Bronchial epithelial cell (primary cell): ENCODE measurements at places on chromosomes 6 and 20. TPM values are rescaled to one million over a fixed set of nuclear protein-coding genes. Genes with fewer than 3 reads are reported as not detected.

KPNA5 gene
- 2.2 and 3.2 TPM in 2 replicates for total RNA-seq

USP49 gene
- total RNA-seq: 1.5 and 1.6 TPM in 2 replicates

E2F3 gene
- 1.9 and 2.6 TPM in 2 replicates for total RNA-seq

TAF4 gene
- total RNA-seq: 3.2 and 5.2 TPM in 2 replicates

FRMD1 gene
- not detected in 2 replicates for total RNA-seq

CLVS2 gene
- not detected in 2 replicates for total RNA-seq

HLA-DRB1 gene
- total RNA-seq: 0.13 TPM in 1 of 2 replicates, not detected in the other

SMAP1 gene
- total RNA-seq: 12.4 and 19.2 TPM in 2 replicates

DNA sequence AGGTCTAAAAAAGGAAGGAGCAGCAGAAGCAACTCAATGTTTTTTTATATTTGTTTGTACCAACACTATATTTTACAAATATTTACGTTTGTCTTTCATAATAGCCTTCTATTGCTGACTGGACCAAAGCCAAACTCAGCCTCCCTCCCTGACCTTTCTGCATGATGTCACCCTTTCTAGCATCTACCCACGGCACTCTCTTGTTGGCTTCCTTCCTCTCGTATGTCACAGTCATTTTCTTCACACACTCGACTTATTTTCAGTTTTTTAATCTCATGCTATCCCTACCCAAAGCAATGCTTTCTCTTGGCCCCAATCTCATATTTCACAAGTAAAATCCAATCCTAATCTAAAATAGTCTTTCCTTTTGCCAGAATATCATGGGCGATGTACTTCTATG, 16.3 kb upstream of the FAM8A1 start:
- DNase-seq: peak; percentile 29

DNA sequence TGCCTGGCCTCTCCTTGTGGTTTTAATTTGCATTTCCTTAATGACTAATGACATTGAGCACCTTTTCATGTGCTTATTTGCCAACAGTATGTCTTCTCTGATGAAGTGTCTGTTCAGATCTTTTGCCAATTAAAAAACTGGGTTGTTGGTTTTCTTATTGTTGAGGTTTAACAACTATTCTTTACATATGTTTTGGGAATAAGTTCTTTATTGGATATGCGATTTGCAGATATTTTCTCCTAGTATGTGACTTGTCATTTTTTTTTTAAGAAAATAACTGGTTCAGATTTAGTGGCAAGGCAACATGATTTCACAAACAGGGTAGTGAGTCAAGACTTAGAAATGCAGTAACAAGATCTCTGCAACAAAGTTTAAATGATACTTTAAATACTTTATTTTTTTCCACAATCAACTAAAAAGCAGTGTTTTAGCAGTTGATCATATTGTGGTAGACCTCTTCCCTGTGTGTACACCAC, 67.8 kb downstream of the TIAM2 start:
- DNase-seq: peak; percentile 71

DNA sequence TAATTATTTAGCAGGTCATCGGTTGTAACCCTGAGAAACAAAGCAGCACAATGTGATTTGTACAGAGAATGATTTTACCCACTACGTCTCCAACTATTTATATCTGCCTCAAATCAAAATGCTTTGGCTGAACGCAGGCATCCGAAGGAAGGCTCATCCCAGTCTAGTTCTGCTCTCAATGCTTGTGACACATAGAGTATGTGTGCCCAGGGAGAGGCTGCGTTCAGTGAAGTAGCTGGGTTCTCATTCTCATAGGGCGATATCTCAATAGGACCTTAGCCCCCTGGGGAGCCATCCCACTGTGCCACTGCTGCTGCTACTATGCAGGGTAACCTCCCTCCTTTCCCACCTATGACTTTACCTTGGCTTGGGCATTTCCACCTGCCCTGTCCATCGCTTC, 407 bp downstream of the GABRR2 start:
- DNase-seq: no peak

- no peak for DNase-seq
Measured at GRCh38 chr20:12798286-12798685, 210.5 kb upstream of the SPTLC3 start.

DNA sequence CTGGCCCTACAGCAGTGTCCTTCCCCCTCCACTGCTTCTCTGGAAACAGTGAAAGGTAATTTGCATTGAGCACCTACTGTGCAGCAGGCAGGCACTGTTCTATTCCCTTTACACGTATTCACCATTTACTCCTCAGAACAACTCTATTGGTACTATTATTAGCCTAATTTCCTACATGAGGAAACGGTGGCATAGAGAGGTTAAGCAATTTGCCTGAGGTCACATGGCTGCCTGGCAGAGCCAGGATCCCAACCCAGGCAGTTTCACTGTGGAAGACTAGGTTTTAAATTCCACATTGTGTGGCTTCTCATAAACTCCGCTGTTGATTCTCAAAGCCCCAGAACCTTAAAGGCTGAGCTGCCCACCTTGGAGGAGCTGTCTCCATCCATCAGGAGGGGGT, 72.7 kb downstream of the CLIC5 start:
- no peak for DNase-seq

- no peak for DNase-seq
Measured at GRCh38 chr6:116580198-116580597, 8.9 kb downstream of the RWDD1 start.

GRCh38 chr6:37150314-37150713, 19.6 kb upstream of the PIM1 start:
- no peak for DNase-seq

DNA sequence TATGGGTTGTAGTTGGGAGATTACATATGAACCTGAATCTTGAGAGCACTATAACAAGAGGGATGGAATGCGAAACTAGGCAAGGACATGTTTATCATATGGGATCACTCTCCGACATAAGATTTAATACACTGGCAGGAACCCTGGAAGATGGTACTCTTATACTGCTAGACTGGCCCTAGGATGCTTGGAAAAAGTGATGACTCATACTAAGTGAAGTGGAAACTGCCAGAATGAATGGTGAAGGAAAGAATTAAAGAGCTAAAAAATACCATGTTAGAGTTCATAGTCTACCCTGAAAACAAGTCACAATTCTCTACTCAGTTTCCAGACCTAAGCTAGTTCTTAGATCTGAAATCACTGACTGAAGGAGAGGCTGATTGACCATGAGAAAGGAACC, 45.5 kb upstream of the THEMIS start:
- no peak for DNase-seq

GRCh38 chr6:32818867-32819266, 2.1 kb upstream of the HLA-DOB start:
- DNase-seq: no peak

DNA sequence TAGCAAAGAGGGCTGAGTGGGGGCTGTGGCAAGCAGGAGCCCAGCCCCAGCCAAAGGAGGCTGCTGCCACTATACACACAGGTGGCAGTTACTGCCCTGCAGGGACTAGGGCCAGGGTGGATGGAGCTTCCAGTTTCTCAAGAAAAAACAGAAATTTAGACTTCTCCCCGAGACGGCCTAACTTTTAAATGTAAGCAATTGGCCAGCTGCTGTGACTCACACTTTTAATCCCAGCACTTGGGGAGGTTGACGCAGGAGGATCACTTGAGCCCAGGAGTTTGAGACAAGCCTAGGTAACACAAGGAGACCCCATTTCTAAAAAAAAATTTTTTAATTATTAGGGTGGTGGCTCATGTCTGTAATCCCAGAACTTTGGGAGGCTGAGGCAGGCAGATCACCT, 98.2 kb upstream of the NFATC2 start:
- no peak for DNase-seq

GRCh38 chr6:100574836-100575235, 110.1 kb upstream of the SIM1 start:
- no peak for DNase-seq

GRCh38 chr6:24069526-24069925, 56.5 kb upstream of the NRSN1 start:
- DNase-seq: no peak

- peak; percentile 13 for DNase-seq
Measured at GRCh38 chr6:72857791-72858585, 236.1 kb downstream of the KCNQ5 start.

DNA sequence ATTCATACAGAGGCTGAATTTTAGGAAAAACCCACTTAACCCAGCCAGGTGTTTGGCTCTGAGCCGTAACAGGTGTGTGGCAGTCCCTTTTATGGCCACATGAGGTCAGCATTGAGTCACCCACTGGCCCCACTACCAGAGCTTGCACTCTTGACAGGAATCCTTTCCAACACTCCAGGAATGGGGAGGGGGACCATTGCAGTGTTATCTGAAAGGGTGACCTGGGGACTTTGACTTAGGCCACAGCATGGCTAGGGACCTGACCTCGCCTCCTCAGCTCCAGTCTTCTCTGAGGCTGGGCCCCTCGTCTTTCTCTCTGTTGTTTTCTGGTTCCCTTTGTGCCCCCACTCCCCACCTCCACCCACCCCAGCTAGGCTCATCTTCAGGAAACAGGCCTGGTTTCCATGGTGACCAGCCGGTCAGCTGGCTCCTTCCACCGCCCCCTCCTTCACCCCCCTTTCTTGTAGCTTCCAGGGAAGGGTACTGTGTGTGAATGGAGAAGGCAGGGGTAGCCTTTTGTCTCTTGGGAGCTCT, 2.1 kb upstream of the TMEM151B start:
- peak; percentile 55 for DNase-seq

DNA sequence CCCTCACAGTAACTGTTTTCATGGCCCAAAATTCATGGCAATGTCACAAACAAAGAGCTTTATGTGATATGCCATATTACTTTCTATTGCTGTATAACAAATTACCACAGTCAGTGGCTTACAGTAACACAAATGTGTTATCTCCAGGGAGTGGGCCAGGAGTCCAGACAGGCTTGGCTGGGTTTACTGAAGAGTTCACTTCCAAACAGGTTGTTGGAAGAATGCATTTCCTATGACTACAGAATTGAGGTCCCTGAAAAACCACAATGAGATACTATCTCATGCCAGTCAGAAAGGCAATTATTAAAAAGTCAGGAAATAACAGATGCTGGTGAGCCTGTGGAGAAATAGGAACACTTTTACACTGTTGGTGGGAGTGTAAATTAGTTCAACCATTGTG, 431.9 kb downstream of the PKHD1 start:
- peak; percentile 58 for DNase-seq

- DNase-seq: no peak
Measured at GRCh38 chr20:15913391-15914025, 659.7 kb downstream of the KIF16B start.

DNA sequence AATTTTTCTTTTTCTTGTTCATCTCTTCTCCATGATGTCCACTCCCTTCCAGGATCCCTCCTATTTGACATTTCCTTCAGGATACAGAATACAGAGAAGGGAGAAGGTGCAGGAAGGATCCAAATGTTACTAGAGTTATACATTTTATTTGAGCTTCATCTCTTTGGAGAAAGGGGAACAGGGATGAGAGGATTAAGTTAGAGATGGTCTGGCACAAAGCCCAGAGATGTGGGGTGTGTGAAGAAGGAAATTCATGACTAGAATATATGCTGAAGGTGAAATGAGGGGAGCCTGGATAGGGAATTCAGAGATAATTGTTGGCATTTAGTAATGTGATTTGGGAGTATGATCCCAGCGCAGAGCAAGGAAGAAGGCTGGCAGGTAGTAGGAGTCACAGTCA, 22.5 kb upstream of the SRPK1 start:
- no peak for DNase-seq

GRCh38 chr6:43231053-43231452, 1.8 kb upstream of the DNPH1 start:
- no peak for DNase-seq

- DNase-seq: no peak
Measured at GRCh38 chr20:19889011-19889953, 127.9 kb upstream of the NAA20 start.

DNA sequence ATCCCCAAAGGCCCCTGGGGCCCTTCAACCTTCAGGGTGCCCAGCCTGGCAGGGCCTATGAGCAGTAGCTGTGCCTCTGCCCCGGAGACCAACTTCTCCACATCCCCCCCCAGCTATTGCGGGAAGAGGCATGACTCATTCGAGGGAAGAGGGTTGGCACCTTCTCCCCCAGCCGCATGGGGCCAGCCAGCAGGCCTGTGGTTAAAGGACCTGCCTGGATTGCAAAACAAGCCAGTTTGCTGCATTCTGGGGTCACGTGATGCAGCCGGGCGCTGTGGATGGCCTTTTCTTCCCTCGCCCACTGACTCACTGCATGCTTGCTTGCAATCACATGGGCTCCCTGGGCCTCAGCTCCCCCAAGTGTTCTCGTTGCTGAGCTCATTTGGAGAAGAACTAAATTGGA, 182.5 kb downstream of the MAFB start:
- peak; percentile 95 for DNase-seq

GRCh38 chr20:37291724-37292126, 2.3 kb downstream of the MANBAL start:
- no peak for DNase-seq

- DNase-seq: peak; percentile 91
Measured at GRCh38 chr6:31541658-31542521, at the start of gene DDX39B. Gene DDX39B, minus strand, starts transcription at chr6:31542003. Its CDS starts 1,471 bp downstream, at chr6:31540532.

- no peak for DNase-seq
Measured at GRCh38 chr6:125558241-125558843, 191.1 kb upstream of the HEY2 start.

DNA sequence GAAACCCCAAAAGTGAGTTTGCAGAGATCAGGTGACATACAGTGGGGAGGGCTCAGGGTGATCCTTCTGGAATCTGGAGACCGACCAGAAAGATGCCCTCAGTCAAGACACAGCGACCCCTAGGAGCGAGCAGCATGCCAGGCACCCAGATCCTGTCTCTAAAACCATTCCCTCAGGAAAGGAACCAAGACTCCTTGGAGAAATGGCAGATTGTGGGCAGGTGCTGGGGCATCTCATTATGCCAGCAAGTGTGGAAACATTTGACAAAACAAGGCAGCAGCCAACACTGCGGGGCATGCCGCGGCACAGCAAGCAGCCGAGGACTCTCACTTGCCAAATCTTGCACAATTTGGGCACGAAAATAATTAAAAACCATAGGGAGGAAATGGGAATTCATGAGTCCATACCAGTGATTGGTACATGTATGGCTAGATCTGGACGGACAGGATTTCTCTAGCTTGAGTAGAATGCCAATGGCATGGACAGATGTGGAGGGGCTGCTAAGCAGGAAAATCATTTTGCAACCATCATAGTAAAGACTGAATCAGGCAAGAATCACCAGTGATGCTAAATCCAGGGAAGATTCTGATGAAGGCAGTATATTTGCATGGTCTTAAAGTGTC, 76.9 kb downstream of the GINS1 start:
- DNase-seq: peak; percentile 86

DNA sequence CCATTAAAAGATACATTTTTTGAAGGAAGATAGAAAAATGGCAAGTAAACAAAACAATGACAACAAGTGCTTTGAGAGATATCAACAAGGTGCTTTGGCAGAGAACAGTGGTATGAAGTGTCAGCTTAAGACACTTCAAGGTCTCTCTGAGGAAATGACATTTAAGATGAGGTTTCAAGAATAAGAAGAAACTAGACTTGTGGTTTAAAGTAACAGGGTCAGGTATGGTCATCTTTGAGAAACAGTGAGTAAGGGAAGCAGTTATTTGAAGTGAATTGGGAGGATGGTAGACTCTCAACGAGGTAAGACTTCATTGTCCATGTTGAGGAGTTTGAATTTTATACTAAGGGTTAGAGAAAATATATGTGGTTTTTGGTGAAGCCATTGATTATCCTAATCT, 77.8 kb downstream of the SYCP2L start:
- no peak for DNase-seq

GRCh38 chr20:36167902-36168503, 13.5 kb downstream of the EPB41L1 start:
- DNase-seq: peak; percentile 71

GRCh38 chr6:26104457-26105108, 17.4 kb downstream of the HFE start:
- DNase-seq: no peak
